Jurkat, Clone E6-1 (cell line): ENCODE measurements at places on chromosomes 6 and 20.

- peak; percentile 78 for DNase-seq
Observed at GRCh38 chr20:4108495-4109306, 93.3 kb upstream of the RNF24 start.

- DNase-seq = no peak
Observed at GRCh38 chr20:35436177-35436573, 1.9 kb downstream of the GDF5 start.

DNA sequence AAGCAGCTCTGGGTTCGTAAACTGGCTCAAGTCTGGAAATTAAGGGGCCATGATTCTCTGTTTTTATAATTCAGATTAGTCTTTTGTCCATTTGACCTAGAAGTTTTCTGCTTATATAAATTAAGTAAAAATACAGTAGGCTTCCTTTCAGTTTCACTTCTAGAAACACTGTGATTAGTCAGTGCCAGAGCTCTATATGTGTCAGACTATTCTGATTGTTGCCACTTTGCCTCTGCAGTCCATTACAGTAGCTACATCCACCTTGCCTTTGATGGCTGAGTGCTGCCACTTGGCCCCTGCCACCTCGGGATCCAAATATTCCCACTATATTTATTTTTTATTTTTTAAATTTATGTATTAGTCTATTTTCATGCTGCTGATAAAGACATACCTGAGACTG, 7.9 kb downstream of the ZC2HC1B start:
- DNase-seq = no peak

DNA sequence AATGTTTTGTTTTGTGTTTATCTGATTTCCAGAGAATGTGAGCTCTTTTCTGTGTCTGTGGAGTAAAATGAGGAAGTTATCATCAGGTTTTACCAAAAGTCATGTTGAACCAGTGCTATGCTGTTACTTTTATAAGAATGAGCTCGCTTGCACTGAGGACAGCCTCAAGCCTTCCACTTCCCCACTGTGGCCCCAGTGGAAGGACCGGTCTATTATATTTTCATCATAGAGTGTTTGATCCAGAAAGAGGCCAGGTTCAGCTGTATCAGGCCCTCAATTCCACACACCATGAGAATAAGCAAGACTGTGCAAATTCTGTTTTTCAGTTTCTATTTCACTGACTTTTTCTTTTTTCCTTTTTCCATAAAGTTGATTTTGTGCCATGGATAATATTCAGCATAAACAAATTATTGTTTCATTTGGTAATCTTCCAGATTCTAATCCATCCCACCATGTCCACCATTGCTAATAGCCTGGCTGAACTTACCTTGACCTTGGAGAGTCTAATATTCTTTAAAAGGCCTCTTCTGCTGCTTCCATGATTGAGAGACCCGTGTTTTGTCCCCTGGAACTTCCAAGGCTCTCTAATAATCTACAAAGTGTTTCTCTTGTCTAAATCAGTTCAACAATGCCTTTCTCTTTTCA, 286.2 kb downstream of the THBS2 start:
- DNase-seq = no peak

GRCh38 chr6:56022678-56023077, 147.3 kb upstream of the BMP5 start:
- no peak for DNase-seq

GRCh38 chr6:13493147-13493546, 5.7 kb upstream of the GFOD1 start:
- DNase-seq = no peak

DNA sequence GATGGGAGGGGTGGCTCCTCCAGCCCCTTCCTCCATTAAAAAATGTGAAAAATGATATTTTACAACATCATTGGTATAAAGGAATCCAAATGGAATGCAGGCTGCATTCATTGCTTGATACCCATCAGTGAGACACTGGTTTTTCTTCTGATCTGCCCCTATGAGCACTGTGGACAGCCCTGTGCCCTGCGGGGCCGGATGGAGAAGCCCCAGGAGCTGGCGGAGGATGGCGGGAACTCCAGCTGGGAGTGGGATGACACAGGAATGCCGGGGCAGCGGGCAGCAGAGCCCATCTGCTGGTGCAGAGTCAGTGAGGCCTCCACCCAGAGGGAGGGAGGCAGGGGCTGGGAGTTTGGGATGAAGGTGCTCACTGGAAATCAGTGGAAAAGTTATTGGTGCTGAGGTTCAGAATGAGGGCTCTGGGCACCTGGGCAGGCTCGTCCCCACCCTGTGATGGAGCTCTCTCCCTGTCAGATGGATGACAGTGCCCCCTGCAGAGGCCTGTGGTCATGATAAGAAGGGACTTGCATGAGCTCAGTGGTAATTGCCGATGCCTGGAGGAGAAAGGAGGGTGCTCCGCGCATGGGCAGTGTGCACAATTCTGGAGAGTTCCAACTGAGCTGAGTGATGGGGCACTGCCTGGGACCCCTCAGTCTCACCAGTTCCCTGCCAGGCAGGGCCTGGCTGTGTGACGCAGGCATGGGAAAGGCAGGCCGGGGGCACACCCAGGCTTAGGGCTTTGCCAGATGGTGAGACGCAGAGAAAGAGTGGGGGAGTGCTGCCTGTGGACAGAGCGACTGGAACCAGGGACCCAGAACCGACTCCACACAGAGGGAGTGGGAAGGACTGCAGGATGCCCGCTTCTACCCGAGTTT, 23.2 kb downstream of the CTCFL start:
- DNase-seq = no peak

DNA sequence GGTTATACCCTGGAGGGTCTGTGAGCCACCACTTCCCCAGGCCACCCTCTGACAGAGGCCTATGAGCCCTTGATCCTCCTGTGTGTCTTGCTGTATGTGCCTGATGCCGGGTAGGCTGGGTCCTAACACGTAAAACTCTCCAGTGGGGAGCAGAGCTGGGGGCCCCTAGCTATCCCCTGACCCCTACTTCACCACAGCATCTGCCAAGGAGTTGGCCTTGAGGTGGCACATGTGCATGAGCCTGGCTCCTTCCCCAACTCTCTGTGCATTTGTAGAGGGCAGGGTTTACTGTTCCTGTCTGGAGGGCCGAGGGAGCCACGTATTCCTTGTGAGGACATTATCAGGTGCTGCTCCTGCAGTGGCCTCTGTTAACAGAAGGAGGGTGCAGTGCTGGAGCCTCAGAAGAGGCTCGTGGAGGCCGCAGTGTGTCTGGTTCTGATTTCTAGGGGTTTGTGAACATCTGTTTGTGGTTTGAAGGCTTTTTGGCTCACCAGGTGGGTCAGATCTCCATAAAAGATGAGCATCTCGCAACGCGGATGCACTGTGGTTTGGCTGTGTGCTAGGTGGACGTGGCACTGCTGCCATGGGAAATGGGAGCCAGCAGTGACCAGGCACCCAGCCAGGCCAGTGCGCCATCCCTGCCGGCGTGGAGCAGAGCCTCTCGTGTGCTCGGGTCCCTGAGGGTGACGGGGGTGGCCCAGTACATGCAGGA, 152.1 kb downstream of the DTNBP1 start:
- peak; percentile 26 for DNase-seq

GRCh38 chr20:40499391-40499790, 189.6 kb downstream of the MAFB start:
- DNase-seq = no peak

DNA sequence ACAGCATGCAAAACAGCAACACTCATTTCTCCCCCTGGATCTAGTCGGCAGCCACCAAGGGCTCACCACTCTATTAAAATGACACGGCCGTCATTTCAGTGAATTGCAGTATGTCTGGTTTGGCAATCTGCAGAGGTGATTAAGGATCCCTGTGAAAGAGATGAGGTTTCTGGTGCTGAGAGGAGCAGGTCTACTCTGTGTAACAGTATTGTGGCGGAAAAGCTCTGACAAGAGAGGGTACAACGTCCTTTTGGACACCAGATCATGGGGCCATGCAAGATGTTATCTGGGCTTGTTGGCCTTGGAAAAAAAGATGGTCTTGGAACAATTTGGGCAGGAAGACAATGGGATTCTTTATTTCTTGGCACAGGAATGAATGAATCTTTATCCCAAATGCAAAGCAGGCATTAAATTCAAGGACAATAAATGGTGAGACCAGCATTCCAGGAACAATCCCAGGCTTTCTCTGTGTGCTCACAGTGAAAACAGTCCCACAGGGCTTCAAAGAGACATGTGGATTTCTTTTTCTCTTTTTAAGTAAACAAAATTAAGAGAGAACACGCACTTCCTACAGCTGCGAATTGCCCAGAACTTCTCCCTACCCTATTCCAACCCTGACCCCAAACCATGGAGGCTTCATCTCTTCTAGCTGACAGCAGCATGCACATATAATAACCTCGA, 33.7 kb upstream of the ADGRF1 start:
- no peak for DNase-seq

DNA sequence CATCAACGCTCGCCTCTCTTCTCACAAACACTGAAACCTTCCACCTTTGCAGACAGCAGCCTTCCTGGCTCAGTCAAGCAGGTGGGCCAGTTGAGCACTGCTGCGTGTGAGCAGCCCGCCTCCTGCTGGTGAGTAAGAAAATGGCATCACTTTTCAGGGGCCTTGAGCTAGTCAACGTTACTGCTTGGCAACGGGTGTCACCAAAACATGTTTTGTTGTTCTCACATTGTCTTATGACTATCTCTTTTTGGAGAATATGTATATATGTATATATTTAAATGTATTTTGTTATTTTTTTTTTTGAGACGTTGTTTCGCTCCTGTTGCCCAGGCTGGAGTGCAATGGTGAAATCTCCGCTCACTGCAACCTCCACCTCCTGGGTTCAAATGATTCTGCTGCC, 97.0 kb upstream of the AGPAT4 start:
- peak; percentile 60 for DNase-seq

DNA sequence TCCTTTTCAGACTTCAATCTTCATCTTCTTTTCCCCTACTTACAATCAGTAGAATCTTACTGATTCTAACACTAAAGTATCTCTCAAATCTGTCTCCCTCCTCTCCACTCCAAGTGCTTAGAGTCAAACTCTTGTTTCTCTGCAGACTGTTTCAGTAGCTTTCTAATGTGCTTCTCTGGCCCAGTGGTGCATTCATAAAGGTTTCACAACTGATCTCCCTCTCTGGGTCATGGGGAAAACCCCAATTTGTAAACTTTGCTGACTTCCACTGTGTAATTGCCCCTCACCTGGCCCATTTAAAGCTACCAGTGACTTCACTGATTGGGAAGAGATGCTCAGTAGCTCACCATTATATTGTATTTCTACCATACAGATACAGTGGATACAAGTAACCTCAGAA, 183.6 kb downstream of the FAXC start:
- DNase-seq = no peak

- DNase-seq = no peak
Observed at GRCh38 chr20:12659942-12660341, 348.8 kb upstream of the SPTLC3 start.

- DNase-seq = no peak
Observed at GRCh38 chr20:3854462-3854871, 7.8 kb downstream of the MAVS start.

GRCh38 chr6:4270001-4270400, 134.6 kb upstream of the ECI2 start:
- no peak for DNase-seq

DNA sequence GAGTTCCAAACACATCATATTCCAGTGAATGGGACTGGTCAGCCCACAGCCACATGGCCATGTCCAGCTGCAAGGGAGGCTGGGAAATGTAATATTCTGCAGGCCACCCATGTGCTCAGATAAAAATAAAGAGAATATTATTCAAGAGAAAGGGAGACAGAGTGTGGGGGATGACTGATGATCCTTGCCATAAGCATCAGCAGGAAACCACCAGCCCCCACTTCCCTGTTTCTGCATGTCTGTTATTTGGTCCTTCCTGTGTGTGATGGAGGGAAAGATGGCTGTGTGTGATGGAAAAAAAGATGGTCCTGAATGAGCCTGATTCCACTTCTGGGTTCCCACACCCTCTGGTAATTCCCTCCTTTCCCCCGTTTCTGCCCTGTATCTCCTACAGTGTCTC, 13.1 kb upstream of the RSPO4 start:
- no peak for DNase-seq

GRCh38 chr6:51839726-51840374, 247.6 kb downstream of the PKHD1 start:
- DNase-seq = no peak

- DNase-seq = no peak
Observed at GRCh38 chr6:54404791-54405190, 96.5 kb downstream of the TINAG start.
